Neural progenitor cell (in vitro differentiated cells): ENCODE measurements at places on chromosomes 11 and 22. TPM values are rescaled to one million over a fixed set of nuclear protein-coding genes. Genes with fewer than 3 reads are reported as not detected.

DMC1 gene
- 20.0 and 22.8 TPM in 2 replicates for total RNA-seq

SUSD2 gene
- total RNA-seq: 0.02 and 0.25 TPM in 2 replicates

DNA sequence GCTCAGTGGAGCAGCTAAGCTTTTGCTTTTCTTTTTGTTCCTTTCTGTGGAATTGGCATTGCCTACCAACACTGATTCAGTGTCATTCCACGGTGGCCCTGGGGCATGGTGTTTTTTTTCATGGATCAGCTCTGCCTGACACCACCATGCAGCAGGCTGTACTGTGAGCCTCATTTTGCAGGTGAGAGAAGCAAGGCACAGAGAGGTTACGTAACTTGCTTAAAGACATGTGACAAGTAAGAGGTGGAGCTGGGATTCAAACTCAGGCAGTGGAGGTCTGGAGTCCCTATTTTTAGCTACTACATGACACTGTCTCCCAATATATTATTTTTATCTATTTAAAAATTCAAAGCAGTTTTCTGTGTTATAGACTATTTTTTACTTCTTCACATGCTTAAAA lies 44.4 kb downstream of the APOL3 start:
- no peak for DNase-seq

COMMD9 gene
- 27.0 and 28.4 TPM in 2 replicates for total RNA-seq

- peak; percentile 37 for DNase-seq
Measured at GRCh38 chr22:27212617-27213177, 555.3 kb downstream of the MIAT start.

DNA sequence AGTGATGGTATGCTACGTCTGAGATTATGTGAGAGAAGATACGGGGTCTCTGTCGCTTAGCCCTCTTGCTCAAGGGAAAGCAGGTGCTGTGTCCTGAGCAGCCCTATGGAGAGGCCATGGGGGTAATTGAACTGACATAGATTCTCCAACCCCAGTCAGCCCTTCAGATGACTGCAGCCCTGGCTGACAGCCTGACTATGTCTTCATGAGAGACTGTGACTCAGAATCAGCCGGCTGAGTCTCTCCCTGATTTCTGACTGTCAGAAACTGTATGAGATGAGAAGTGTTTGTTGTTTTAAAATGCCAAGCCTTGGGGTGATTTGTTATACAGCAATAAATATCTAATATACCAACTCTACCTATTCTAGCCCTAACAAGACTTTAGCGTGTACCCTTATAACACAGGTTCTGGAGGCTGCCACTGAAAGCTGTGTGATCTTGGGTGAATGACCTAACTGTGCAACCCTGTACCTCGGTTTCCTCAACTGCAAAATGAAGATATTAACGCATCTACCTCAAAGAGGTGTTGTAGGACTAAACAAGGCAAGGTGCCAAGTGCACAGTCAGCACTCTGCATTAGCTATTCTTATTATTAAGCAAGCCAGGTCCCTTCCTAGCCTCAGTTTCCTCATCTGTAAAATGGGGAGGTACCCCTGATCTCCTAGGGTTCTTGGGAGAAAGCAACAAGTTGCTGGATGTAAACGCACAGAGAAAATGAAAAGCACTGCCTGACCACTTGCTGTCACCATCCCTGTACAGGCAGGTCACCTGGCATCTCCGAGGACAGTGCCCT lies 24.9 kb downstream of the SLC43A1 start:
- DNase-seq: no peak

SLCO2B1 gene
- total RNA-seq: 0.07 and 0.12 TPM in 2 replicates

DNA sequence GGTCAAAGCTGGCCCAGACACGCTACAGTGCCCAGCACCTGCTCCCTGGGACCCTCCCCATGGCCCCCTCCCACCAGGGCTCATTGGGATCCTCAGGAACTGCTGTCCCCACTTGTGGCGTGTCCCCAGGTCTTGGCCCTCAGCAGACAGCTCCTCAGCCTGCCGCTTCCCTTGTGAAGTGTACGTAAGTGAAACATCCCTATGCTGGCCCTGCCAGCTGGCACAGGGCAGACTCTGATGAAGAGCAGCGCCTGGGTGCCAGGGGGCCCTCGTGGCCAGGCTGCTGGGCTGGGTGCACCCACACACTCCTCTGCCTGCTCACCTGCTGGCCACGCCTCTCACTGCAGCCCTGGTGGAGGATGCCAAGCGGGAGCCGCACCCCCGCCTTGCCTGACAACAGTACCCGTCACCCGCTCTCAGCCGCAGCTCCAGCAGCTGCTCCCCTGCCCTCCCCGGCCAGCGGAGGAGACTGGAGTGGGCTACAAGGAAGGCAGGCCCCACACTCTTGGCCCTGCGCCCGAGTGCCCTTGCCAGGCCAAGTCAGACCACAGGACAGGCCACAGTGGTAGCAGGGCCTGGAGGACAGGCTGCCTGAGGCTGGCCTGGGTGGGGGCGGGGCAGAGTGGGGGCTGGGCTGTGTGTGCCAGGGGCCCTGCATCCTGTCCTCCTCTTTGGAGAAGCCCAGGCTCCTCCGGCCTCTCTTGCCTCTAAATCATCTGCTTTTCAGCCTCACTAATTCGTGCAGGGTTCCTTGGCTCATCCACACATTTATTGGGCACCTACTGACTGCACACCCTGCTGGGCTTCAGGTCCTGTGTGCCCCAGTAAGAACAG lies 39.5 kb downstream of the IGF2 start:
- DNase-seq: no peak

- no peak for DNase-seq
Measured at GRCh38 chr11:2510626-2511402, 66.0 kb downstream of the KCNQ1 start.

NADSYN1 gene
- total RNA-seq: 25.0 and 40.0 TPM in 2 replicates

DNA sequence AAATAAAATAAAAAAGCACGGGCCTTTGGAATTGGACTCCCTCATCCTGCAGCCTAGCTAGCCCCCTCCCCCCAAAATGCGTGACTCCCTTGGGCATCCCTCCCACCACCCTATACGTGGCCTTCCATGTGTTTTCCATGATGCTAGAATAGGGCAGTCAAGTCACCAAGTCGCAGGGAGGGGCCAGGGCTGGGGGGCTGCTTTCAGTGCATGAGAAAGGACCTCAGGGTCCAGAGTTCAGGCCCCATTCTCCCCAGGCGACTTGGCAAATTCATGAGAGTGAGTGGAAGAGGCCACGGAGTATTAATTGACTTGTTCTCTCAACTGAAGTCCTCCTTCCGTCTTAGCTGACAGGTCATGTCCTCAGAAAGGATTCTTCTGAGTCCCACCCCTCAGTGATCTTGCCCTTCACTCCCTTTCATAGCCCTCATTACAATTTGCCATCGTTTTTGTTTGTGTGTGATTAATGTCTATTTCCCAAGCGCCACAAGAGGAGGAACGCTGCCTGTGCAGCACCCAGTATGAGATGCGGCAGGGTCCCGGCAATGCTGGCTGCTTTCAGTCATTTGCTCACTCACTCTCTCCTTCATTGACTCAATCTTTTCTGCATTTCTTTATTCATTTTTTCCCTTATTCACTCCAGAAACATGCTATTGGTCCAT lies 17.4 kb downstream of the LRRC32 start:
- DNase-seq: no peak

GRCh38 chr11:19853016-19853415 lies 140.4 kb downstream of the NAV2 start:
- DNase-seq: no peak

GRCh38 chr11:18802381-18803257 lies 11.0 kb upstream of the PTPN5 start:
- peak; percentile 85 for DNase-seq

DNA sequence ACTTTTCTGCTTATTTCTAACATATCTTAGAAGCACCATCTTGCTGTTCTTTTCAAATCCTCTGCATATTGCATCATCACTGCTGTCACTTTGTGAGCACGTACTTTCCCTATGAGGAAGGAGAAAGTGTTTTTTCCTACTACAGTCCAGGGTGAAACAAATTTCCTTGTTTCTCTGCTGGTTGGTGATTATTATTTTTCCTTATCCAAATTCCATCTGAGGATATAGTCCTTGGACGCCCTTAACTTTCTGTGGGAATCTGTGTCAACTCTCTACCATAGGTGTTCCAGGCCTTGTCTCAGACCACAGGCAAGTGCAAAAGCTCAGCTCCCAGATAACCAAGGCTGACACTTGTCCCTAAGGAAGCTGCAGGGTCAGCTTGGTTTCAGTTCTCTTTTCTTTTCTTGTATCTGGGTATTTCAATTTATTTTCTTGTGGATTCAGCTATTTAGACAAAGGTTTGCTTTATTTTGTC lies 29.4 kb upstream of the LYVE1 start:
- DNase-seq: no peak

VEGFB gene
- total RNA-seq: 2.3 and 6.8 TPM in 2 replicates

- no peak for DNase-seq
Measured at GRCh38 chr11:122811721-122812120, 26.6 kb upstream of the CRTAM start.

DNA sequence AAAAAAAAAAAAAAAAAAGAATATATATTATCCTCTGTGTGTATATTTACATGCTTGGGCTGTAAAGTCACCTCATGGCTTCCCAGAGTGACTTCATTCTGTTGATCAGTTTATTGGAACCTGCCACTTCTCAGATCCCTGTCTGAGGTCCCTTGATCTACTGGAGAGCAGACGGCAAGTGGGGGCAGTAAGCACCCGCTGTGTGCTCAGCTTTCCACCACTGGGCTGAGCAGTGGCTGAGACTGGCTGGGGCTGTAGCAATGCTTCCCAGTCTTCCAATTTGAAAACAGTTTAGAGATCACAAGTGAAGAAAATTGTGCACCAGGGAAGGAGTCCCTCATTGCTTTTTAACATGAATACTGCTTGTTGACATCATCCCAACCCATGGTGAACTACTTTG lies 6.9 kb upstream of the RBM4B start:
- DNase-seq: no peak

GRCh38 chr22:24133187-24133965 lies 47.9 kb upstream of the SUSD2 start:
- no peak for DNase-seq

GRCh38 chr11:117873828-117874125 lies 2.7 kb downstream of the FXYD6 start:
- DNase-seq: no peak

DNA sequence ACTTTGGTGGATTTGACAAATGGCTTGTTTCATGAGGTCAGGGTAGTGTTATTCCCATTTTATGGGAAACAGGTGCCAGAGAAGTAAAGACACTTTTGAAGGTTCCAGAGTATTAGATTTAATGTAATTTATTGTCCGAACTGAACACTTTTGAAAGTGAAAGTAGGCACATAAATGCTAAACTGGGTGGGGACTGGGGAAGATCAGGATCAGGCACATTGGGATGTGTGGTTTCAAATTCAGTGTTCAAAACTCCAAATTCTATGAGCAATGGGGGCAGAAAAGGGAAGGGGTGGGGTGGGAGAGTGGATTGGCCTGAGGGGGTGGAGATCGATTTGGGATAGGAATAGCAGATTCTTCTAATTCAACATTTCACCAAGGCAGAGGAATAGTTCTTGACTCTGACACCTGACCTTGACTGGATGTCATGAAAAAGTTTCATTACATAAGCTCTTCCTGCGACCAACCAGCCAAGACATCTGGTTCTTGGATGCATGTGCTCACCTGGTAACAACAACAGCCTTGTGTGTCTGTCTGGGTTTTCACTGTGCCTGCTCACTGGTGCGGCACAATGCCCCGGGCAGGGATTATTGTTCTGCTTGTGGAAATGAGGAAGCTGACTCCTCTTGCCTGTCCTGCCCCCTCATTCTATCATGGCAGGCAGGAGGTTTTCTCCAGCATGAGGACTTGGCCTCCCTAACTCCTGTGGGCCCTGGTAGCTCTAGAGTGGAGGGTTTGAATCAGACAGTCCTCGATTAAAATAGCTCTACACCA lies 10.8 kb downstream of the PPFIBP2 start:
- peak; percentile 19 for DNase-seq

DNA sequence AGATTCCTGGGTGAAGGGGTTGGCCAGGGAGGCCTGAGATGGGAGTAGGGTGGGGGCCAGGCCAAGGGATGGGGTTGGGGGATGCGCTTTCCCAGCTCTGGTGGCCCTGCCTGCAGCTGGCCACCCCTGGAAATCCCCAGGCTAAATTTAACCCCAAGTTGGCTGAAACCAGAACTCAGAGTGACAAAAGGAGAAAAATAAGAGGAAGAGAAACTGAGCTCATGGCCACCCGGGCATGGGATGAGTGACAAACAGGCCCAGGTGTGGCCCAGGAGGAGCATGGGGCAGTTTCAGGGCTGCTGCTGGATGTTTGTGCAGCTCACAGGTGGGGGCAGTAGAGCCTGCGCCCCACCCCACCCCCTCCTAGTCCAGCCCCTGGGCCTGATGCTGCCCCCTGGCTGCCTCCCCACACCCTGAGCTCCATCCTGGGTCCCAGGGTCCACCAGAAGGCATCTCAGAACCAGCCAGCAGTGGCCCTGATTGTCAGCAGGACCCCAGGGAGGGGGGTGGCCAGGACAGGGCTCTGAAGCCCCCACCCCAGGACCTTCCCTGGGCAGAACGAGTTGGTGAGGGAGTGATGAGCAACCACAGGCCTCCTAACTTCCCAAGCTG lies 48.0 kb downstream of the IGLL5 start:
- no peak for DNase-seq

OR51I1 gene
- total RNA-seq: 0.15 TPM in 1 of 2 replicates, not detected in the other

C11orf42 gene
- not detected in 2 replicates for total RNA-seq

GLYAT gene
- not detected in 2 replicates for total RNA-seq

- peak; percentile 88 for DNase-seq
Measured at GRCh38 chr22:42500161-42500835, 19.3 kb downstream of the RRP7A start.

DNA sequence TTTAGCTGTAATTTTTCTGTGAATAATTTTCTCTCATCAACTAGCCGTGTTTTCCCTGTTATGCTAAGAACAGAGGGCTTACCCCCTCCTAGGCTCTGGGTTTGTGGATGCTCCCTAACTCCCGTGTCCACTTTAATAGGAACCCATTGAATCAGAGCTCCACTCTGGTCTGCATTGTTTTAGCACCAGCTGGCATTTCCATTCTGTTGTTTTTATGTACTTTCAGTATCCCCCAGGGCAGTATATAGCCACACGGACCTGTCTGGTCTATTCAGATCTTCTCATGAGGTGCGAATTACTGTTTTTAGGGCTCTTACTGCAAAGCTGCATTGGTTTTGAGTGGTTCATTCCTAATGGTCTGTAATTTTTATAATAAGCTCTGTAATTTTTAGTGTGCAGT lies 16.0 kb downstream of the POLD3 start:
- no peak for DNase-seq

DNA sequence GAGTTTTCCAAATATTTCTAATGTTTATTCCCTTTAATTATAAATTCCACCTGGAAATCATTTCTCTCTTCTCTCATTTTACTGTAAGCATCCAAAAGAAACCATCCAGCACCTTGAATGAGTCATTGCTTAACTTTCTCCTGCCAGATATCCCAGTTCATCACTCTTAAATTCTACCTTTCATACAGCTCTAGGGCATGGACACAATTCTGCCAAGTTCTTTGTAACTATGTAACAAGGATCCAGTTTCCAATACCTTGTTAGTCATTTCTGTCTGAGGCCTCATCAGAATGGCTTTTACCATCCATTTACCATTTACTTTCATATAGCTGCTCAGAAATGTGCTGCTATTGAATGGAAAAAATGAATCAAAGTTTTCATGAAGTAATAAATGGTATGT lies 455.4 kb upstream of the TENM4 start:
- DNase-seq: no peak

GRCh38 chr11:101011881-101012280 lies 117.7 kb downstream of the PGR start:
- DNase-seq: no peak
